Immature natural killer cell (primary cell): ENCODE measurements at places on chromosomes 12 and 14. TPM values are rescaled to one million over a fixed set of nuclear protein-coding genes. Genes with fewer than 3 reads are reported as not detected.

DNA sequence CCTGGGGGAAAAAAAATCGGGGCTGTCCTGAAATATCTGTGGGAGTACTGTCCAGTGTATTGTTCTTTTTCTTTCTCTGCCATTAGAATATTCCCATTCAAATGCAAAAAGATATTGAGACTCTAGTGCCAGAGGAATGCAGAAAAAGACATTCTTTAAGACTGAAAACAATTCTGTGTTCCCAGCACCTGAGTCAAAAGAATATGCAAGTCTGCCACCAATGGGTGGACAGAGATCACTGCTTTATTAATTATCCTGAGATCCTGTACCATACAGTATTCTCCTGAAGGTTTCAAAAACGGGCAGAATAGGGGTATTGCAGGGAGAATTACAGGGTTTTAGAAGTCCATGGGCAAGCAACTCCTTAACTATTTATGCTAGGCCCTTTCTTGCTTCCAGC, 361.8 kb downstream of the C12orf50 start:
- no peak for DNase-seq

DNA sequence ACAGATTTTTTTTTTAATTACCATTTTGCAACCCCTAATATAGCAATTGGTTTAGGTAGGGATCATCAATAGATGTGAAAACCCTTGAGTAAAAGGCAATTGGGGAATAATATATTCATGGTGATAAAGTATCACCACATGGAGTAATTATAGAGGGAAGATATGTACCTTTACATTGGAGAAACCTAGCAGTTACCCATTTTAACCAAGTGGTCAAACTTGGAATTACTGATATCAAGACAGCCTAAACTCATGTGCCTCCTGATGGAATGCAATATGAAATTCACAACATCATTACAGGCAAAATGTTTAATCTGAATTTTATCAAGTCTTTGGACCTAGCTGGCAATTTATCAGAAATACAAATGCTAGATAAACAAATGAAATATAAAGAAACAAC, 6.7 kb upstream of the SLC10A1 start:
- DNase-seq = no peak

The CISTR gene
- not detected for polyA plus RNA-seq

GRCh38 chr14:65791191-65791981, 378.9 kb downstream of the FUT8 start:
- DNase-seq = peak; percentile 69

GRCh38 chr12:7271893-7272514, 31.9 kb upstream of the ACSM4 start:
- no peak for DNase-seq

- DNase-seq = no peak
Observed at GRCh38 chr14:52235866-52236510, 31.5 kb upstream of the PTGDR start.

The FAM216A gene
- polyA plus RNA-seq = 4.2 TPM

DNA sequence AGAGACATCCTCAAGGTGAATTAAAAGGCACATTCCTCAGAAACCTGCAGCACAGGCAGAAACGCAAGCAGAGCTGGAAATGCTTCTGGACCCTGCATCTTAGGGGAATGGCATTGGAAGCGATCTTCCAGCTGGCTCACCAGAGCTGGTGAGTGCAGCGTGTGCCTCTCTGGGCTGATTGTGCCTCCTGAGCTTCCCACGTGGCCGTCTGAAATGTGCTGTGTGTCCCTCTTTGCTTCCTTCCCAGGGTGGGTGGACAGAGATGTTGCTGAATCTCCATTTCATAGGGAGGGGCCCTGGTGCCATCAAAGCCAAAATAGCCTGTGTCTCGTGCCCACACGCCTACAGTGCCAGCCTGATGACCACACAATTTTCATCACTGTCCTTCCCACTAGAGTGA, 34.3 kb upstream of the TMEM132D start:
- DNase-seq = no peak

The TAS2R14 gene
- not detected for polyA plus RNA-seq

The USP44 gene
- polyA plus RNA-seq = 1.9 TPM

DNA sequence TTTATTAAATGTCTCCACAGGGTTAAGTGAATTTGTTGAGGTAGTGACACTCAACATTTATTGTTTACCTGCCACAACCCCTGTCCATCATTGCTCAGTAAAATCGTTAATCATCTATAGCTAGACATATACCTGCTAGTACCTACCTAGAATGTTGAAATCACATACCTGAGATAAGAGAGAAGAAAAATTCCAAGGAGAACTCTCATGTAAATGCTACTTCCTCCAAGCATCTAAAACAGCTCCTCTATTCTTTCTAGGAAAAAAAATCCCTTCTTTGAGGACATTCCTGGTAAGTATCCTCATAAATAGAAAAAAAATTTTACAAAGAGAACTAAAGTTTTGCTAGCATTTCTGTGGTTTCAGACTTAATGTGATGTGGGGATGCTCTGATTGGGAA, 325.1 kb downstream of the DAD1 start:
- DNase-seq = no peak

GRCh38 chr12:102427543-102427941, 52.8 kb downstream of the IGF1 start:
- no peak for DNase-seq

DNA sequence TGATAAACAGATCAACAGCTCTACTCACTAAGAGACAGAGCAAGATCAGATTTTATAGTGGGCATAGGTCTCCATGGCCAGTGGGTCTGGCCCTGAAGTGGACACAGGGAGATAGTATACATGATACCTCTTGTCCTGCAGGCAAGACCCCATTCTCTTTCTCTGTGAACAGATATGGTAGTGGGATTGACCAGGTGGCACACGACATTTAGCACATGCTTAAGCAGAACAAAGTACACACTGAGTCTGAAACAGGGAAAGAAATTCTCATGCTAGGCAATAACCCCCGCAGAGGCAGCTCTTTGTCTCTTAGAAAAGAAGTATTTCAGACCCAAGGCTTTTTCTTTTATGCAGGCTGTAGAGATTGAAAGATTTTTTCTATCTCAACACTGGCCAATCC, 1331.2 kb downstream of the FSCB start:
- no peak for DNase-seq

DNA sequence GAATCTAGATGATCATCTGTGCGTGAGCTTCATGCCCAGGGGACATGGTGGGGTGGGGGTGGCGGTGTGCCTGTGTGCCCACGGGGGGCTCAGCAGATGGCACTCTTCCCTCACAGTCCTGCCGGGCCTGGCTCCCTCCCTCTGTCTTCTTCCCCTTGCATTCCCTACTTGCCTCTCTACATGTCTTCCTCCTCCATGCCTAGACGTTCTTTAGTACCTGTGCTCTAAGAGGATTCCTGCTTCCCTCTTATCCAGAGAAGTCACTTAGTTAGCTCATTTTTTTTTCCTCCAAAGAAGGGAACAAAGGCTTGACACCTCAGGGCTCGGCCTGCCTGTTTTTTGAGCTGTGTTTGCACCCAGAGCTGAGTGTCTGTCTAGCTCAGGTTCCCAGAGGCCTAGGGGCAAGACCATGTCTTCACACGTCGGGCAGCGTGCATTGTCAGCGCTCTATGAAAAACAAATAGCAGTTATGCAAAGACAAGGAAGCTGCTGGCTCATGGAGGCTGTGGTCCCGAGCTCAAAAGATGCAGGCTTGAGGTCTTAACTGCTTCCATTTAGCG, 48.8 kb downstream of the NINJ2 start:
- DNase-seq = no peak

GRCh38 chr12:110826592-110827200, 20.1 kb upstream of the CCDC63 start:
- DNase-seq = peak; percentile 63

The LHX5 gene
- polyA plus RNA-seq = not detected

GRCh38 chr14:100653409-100653808, 66.2 kb upstream of the BEGAIN start:
- DNase-seq = peak; percentile 20

- peak; percentile 9 for DNase-seq
Observed at GRCh38 chr14:53306267-53306721, 153.2 kb upstream of the DDHD1 start.

DNA sequence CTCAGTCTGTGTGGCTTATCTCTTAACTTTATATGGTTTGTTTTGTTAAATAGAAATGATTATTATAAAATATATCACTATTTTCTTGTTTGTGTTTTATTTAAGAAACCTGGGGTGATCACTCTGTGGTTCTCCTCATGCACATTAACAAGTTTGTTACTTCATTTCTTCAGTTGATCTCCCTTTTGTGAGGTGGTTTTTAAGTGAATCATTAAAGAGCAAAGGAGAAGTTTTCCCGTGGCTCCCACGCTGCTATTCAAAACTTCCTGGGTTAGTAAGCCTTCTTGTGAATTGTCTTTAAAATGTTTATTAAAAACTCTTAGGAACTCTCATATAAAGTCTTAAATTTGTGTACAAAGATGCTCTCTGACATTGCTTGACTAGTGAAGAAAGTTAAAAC, 11.8 kb downstream of the ADIPOR2 start:
- no peak for DNase-seq
